ENCODE measurements at places on chromosomes 6 and 20. TPM values are rescaled to one million over a fixed set of nuclear protein-coding genes. Genes with fewer than 3 reads are reported as not detected.

DNA sequence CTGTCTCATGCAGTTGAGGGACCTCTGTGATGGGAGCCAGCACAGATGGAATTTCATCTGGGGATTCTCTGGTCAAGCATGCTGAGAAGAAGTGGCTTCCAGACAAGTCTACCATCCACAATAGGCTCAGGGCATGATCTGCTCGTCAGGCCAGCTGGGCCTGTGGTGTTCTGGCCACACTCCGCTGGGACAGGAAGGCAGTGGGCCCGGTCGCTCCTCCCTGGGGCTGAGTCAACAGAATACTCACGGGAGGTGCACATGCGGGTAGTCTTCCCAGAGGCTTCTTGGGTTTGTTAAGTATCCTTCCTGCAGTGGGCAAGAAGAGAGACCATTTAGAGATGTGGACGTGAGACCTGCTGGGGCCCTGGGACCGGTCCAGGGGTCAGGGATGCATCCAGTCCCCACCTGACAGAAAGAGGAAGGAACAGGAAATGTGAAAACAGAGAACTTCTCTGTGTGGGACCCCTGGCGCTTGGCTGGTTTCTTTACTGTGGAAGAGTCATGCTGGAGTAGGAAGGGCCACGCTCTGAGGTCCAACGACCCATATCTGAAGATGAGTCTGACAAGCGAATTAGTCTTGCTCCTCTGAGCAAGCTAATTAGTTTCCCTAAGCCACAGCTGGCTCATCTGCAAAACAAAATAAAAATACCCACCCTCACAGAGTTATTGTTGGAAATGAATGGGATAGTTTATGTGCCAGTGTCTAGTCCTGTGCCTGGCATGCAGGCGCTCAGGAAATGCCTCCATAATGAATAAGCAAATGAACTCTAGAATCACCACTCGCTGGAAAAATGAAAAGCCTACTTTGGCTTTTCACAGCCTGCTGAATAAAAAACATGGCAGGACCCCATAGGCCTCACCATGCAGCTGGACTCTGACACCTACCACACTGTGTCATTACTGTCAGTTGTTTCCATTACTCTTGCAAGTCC lies 67.3 kb downstream of the TRAM2 start:
- peaks cover 3% of the 10 kb centered on the region for H3K4me1 ChIP-seq
- H3K27me3 ChIP-seq: no peaks in the 10 kb centered on the region
- H3K4me3 ChIP-seq: no peak overlapping the region
- H3K36me3 ChIP-seq: no peaks in the 10 kb centered on the region
- no peak for DNase-seq

- H3K27me3 ChIP-seq: peaks cover 11% of the 10 kb centered on the region
- peaks cover 16% of the 10 kb centered on the region for H3K4me1 ChIP-seq
- H3K4me3 ChIP-seq: peak overlapping the region; percentile 91
- peak; percentile 17 for DNase-seq
Measured at GRCh38 chr6:116616737-116617053, 416 bp downstream of the RSPH4A start.

Gene ASXL1
- total RNA-seq: 129 TPM

GRCh38 chr20:57156011-57156729 lies 110.3 kb downstream of the BMP7 start:
- no peaks in the 10 kb centered on the region for H3K27me3 ChIP-seq
- H3K27ac ChIP-seq: no peak overlapping the region
- H3K4me1 ChIP-seq: no peaks in the 10 kb centered on the region

Gene NXT1
- 35.8 TPM for total RNA-seq

Gene KHDRBS2
- not detected for total RNA-seq

DNA sequence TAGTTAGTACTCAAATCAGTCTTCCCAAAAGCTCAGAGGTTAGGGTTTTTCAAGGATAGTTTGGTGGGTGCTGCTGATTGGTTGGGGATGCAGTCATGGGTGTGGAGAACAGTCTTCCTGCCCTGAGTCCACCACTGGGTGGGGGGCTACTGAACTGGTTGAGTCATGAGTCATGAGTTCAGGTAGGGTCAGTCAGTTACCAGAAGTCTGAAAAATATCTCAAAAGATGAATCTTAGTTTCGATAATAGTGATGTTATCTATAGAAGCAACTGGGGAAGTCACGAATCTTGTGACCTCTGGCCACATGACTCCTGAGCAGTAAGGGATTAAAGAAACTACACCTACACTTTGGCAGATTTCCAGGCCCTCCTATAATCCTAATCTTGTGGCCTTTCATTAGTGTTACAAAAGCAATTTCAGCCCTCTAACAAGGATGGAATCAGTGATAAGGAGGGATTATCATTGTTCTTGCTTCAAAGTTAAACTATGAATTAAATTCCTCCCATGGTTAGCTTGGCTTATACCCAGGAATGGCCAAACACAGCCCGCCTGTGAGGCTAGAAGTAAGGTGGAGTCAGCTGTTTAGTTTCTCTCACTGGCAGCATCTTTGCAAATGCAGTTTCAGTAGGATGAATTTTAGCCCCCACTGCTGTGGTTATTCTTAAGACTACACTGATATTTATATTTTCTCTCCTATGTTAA lies 33.3 kb upstream of the NKAIN2 start:
- no peaks in the 10 kb centered on the region for H3K27me3 ChIP-seq
- H3K27ac ChIP-seq: no peak overlapping the region
- H3K36me3 ChIP-seq: no peaks in the 10 kb centered on the region
- H3K4me1 ChIP-seq: no peaks in the 10 kb centered on the region
- no peak overlapping the region for H3K4me3 ChIP-seq
- DNase-seq: no peak

DNA sequence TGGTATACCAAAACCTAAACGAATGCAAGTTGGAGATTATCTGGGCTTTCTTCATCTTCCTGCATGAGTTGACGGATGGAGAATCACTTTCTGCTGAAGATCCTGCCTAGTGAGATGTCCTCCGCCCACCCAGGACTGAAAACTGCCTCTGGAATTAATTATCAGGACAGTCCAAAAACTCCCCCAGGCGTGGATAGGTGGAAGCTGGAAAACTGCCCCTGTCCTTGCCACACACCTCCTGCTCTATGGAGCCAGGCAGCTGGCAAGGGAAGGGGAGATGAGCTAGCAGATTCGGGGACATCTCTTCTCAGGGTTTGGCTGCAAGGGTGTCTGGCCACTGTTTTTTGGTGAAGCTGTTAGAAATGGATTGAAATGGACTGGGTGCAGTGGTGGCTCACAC lies 89.3 kb upstream of the ZNFX1 start:
- peaks cover 13% of the 10 kb centered on the region for H3K27me3 ChIP-seq
- H3K4me3 ChIP-seq: no peak overlapping the region
- no peak for DNase-seq
- no peak overlapping the region for H3K27ac ChIP-seq
- no peaks in the 10 kb centered on the region for H3K36me3 ChIP-seq
- no peaks in the 10 kb centered on the region for H3K4me1 ChIP-seq

DNA sequence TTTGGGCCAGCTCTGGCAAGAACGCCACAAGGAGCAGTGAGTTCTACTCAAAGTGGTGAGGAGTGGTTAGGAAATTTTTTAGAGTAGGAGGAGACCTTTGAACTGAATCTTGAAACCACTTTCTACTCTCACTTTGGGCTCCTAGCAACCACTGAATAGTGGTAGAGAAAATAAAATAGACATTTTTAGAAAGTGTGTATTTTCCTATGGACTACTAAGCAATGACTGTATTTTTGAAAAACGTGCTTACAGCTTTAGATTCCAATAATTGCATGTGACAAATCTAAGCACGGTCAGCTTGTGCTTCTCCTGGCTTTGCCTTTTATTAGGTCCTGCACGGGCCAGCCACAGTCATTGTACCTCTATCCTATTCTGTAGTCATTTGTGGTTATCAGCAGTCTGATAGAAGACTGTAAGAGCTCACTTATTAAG lies 8.7 kb upstream of the IFNGR1 start:
- no peak overlapping the region for H3K27ac ChIP-seq
- H3K4me1 ChIP-seq: peaks cover 60% of the 10 kb centered on the region
- peaks cover 9% of the 10 kb centered on the region for H3K27me3 ChIP-seq
- no peak overlapping the region for H3K4me3 ChIP-seq
- H3K36me3 ChIP-seq: no peaks in the 10 kb centered on the region
- no peak for DNase-seq

DNA sequence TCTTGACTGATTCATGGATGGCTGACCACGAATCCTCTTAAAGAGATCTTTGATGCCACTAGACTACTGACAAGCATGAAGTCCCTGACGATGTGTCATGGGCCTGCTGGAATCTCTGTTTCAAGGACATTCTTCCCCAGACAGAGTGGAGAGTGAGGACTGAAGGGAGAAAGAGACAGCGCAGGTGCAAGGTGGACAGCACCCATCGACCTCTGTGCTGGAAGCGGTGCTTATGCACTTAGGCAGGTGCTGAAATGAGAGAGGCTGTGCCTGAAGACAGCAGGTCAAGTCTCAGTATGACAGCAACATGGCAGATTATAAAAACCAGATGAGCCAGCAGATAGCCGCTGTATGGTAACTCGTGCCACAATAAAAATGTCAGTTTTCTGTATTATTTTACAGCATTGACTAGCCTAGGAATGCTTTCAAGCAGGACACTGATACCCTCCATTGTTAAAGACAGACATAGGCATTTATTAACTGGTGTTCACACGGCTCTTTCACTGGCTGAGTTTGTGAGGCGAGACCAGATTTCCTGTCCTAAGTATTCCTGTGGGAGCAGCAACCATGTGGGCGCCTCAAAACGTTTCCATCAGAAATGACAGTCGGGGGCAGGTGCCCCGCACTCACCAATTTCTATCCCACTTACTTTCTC lies 47.5 kb downstream of the FOXC1 start:
- H3K36me3 ChIP-seq: no peaks in the 10 kb centered on the region
- H3K27ac ChIP-seq: no peak overlapping the region
- H3K4me1 ChIP-seq: no peaks in the 10 kb centered on the region
- H3K27me3 ChIP-seq: no peaks in the 10 kb centered on the region
- no peak for DNase-seq

Gene SPTLC3
- total RNA-seq: 0.72 TPM

DNA sequence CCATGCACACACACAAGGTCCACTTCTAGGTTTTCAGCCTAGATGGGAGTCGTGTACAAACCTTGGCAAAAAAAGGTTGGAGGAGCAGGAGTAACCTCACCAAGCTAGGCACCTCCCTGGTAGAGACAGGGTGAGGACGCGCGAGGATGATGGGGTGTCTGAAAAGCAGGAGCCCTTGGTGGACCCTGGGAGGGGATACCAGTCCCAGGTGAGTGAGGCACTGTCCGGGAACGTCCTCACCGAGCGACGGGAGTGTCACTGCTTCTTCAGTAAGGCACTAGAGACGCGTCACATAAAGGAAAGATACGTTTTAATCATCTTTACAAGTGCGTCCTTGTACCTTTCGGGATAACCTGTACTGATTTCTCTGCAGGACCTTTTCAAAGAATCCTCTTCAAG lies 29.4 kb upstream of the ZBP1 start:
- peaks cover 3% of the 10 kb centered on the region for H3K4me1 ChIP-seq
- no peak overlapping the region for H3K4me3 ChIP-seq
- H3K36me3 ChIP-seq: no peaks in the 10 kb centered on the region
- no peak for DNase-seq
- no peak overlapping the region for H3K27ac ChIP-seq
- no peaks in the 10 kb centered on the region for H3K27me3 ChIP-seq

Gene TUBB2B
- 0.67 TPM for total RNA-seq

- no peaks in the 10 kb centered on the region for H3K36me3 ChIP-seq
- peaks cover 4% of the 10 kb centered on the region for H3K27me3 ChIP-seq
- no peaks in the 10 kb centered on the region for H3K4me1 ChIP-seq
- H3K4me3 ChIP-seq: no peak overlapping the region
Measured at GRCh38 chr6:12892151-12892550, 175.6 kb downstream of the PHACTR1 start.

DNA sequence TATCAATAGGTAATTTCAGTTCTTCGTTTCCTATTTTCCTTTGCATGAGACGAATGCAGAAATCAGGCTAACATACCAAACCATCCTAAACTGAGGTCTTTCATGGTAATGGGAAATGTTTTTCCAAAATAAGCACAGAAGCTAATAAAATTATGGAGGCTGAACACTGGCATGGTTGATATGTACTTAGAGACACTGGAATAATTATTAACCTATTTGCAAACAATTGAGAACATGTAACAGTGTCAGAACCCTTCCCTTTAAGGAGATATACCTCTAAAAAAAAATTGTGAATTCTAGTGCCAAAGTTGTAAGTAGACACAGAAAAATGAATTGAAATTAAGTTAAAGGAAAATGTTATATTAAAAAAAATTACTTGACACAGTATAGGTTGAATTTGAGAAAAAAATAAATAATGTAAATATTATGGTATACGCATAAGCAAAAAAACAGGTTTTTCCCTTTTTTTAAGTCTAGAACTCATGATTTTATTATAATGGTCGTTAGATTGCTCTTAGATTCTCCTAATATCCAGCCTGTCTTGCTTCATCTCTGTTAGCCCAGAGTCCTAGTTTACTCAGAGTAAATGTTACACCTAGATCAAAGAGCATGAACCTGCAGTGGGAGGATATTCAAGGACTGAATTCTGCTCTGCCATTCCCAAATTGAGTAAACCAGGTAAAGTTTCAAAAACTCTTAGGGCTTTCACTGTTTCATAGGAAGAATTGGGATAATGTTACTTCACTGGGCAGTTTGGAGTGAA lies 1.7 kb downstream of the SLC17A2 start:
- H3K4me3 ChIP-seq: no peak overlapping the region
- H3K27ac ChIP-seq: no peak overlapping the region
- no peaks in the 10 kb centered on the region for H3K4me1 ChIP-seq

DNA sequence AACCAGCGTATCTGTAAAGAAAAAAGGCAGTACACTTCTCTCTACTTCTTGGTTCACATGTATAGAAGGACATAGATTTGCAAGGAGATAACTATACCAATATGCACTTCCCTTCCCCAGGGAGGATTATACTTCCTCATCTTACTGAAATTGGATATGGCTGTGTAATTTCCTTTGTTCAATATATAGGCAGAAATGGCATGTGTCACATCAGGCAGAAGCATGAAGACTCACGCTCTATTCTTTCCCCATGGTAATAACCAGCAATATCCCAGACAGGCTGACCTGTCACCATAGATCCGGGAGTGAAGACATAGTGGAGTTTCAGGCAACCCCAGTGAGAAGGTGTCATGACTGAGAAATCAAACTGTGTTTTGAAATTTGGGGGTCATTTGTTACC lies 518.3 kb downstream of the KIF16B start:
- no peak for DNase-seq
- H3K36me3 ChIP-seq: no peaks in the 10 kb centered on the region
- H3K27ac ChIP-seq: no peak overlapping the region
- H3K27me3 ChIP-seq: no peaks in the 10 kb centered on the region
- no peaks in the 10 kb centered on the region for H3K4me1 ChIP-seq
- no peak overlapping the region for H3K4me3 ChIP-seq

DNA sequence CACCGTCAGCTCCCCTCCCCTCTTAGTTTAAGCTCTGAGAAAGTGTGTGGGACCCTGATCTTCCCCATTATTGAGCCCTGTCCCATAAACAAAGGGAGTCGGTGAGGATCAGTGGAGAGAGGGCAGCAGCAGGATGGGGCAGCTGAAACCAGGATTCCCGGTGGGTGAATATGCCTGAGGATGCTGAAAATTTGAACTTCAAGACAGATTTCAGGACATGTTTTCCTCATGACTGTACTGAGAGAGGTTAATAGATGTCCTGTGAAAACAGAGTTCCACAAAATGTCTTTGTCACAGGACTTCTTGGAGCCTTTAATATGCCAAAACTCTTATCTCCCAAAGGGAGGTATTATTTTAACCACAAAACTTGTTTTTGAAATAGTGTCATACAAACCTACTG lies 53.5 kb upstream of the SLC22A16 start:
- H3K4me3 ChIP-seq: no peak overlapping the region
- H3K27ac ChIP-seq: no peak overlapping the region
- DNase-seq: no peak
- no peaks in the 10 kb centered on the region for H3K36me3 ChIP-seq

Gene CRNKL1
- total RNA-seq: 23.3 TPM

Gene FAM229B
- 7.6 TPM for total RNA-seq
